EH (cell line): ENCODE measurements at places on chromosomes 2 and 18.

DNA sequence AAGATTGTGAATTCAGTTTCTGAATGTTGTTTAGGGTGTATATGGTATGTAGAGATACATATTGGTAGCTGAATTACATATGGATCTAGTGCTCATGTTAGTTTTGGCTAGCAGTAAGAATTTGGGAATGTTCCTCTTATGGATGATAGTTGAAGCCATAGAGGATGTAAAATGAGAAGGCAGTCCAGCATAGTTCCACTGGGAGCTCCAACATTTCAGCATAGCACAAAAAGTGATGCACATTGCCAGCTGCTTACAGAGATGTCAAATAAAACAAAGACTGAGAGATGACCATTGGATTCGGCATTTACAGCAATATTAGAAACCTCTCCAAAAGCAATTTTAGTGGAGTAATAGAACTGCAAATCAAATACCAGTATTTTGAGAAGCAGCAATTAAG lies 77.4 kb downstream of the EML4 start:
- DNase-seq, result no peak

DNA sequence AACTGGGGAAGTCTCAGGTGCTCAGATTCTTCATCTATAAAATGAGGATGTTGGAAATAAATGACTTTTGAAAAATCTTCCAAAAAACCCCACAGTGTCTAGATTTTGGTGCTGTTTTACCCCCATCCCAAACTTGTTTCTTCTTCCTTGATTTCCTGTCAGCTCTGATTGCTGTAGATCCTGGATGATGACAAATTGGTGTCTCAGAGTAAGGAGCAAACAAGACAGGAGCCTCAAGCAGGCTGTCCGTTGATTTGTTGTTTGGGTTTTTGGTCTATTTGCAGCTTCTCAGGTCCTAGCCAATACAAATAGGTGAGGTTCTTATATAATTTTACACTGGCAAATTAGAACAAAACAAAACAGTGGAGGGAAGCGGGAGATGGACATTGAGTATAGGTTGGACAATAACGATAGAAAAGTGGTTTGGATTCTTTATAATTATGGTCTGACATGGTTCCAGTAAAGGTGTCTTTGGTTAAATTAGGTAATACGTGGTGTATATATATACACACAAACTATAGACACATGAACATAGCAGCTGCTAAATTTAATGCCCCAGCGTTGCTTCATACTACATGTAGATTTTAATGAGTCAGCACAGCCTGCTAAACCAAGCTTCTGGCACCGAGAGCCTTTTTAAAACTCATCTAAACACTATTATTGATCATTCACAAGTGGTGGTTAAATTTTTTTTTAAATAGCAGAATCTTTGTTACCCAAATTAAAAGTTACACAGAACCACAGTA lies 142.5 kb downstream of the FMNL2 start:
- no peak for DNase-seq

DNA sequence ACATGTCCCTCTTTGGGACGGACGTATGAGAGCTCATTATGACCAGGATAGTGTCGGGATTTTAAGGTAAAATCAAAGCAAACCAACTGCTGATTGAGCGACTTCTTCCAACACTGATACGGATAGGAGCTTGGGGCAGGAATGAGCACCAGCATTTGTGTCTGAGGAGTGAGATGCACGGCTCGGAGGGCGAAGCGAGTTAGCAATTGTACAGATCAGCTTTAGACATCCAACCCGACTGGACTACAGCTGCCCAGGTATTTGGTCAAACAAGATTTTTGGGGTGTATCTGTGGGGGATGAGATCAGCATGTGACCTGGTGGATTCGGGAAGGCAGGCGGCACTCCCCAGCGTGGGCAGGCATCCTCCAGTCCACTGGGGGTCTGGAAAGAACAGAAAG lies 76.1 kb downstream of the NDUFA10 start:
- no peak for DNase-seq

GRCh38 chr2:73253400-73253799 lies 19.3 kb downstream of the CCT7 start:
- no peak for DNase-seq

- DNase-seq, result no peak
Measured at GRCh38 chr2:66701251-66701650, 266.3 kb downstream of the MEIS1 start.

- peak; percentile 88 for DNase-seq
Measured at GRCh38 chr2:10042301-10043161, 819 bp upstream of the KLF11 start.

DNA sequence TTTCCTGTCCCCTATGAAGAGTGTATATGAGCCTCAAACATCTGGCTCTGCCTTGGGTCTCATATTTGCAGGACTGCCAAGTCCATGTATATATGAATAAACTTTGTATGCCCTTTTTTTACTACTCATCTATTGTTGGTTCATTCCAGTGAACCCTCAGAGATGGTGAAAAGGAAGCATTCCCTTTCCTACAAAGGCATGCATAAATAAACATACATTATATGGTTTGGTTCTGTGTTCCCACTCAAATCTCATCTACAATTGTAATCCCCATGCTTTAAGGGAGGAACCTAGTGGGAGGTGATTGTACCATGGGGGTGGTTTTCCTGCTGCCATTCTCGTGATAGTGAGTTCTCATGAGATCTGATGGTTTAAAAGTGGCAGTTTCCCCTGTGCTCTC lies 534.2 kb downstream of the SPAG16 start:
- DNase-seq, result peak; percentile 78

- no peak for DNase-seq
Measured at GRCh38 chr2:151543876-151544275, 134.2 kb downstream of the RIF1 start.

DNA sequence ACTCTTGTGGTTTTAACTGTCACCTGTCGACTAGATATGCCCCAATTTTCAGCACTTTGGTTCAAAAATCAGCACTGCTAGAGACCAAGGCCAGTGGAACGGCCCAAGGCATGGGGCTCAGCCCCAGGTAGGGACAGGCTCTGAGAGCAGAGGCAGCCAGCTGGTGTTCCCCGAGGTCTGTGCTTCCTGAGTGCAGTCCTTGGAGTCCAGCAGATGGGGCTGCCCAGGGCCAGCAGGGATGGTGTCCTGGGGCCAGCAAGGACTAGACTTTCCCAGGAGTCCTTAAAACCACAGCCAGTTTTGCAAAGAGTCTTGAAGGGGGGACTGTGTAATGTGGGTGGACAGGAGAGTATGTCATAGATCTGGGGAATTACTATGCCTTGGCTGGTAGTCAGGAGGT lies 56.3 kb downstream of the POMC start:
- peak; percentile 23 for DNase-seq
